GOT3 (cell line): ENCODE measurements at places on chromosomes 11 and 22.

GRCh38 chr22:17984114-17984513 lies 40.2 kb downstream of the MICAL3 start:
- no peak for DNase-seq

GRCh38 chr11:110373051-110373702 lies 56.6 kb upstream of the FDX1 start:
- DNase-seq: no peak

GRCh38 chr11:46674463-46675287 lies 25.7 kb downstream of the ARHGAP1 start:
- no peak for DNase-seq

DNA sequence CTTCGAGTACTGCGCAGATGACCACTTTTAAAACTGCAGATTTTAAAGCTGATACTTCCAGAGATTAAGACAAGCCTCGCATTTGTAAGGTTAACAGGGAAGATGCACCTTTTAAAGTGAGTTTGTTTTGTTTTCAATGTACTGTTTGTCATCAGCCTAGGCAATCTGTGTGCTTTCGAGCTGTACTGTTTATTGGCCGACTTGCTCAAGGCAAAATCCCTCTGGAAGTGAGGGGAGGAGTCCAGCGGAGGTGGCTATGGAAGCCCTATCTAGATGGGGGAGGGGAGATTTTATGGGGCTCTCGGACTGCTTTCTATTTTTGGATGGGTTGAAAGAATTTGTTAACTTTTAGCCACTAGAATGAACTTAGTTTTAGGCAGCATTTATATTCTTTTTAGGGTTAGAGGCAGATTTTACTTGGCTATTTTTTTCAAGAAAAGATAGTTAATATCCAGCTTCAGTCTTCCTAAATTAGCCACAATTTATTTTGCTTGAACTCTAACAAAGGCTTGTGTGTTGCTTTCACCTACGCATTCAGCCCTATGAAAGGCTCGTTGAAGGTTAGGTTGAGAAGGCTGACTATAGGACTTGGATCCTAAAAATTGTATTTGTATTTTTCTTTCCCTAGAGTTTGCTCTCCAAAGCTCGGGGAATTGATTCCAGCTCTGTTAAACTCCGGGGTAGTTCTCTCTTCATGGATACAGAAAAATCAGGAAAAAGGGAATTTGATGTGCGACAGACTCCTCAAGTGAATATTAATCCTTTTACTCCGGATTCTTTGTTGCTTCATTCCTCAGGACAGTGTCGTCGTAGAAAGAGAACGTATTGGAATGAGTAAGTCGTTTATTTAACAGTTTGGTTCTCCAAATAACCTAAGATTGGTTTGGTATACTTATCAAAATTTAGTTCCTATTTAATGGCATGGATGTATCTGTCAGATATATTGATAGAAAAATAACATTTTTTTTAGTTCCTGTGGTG lies 2.1 kb downstream of the WEE1 start:
- no peak for DNase-seq

DNA sequence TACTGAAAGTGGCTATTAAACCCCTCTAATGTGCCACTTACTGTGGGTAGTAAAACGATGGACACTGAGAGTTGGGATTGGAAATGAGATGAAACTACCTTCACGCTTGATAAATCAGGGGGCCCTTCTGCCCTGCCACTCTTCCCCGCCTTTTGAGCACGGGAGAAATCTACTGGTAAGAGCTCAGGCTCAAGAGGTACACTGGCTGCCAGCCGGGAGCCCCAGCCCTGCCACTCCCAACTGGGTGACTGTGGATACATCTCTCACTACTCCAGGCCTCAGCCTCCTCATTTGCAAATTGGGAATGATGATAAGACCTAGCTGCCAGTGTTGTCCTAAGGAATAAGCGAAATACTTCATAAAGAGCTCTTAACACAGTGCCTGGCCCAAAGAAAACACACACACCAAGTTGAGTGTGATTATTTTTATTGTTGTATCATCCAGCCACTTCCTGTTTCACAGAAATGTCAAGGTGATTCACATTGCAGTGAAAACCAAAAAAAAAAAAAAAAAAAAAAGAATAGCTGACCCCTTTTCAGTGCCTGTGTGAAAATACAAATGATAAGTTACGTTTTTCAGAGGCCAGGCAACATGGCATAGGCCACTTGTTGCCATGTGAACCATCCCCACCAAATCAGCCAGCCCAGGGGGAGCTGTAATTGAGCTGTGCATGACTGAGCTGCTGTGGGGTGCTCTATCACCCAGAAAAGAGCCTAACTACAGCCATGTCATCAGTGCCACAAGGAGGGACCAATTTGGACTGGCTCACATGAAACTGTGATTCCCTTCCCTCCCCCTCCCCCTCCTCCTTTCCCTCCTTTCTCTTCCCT lies 4.4 kb upstream of the ZNRD2 start:
- DNase-seq: no peak

DNA sequence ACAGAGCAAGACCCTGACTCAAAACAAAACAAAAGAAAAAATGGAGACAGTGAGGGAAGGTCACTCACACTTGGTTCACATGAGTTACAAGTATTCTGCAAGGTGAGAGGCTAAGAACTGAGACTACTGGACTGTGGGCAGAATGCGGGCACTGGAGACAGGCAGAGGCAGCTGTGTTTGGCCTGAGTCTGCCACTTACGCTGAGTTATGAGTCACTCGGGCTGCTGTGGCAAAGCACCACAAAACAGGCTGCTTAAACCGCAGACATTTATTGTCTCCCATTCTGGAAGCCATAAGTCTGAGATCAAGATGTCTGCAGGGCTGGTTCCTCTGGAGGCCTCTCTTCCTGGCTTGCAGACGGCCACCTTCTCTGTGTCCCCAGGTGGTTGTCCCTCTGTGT lies 122.8 kb downstream of the SHANK2 start:
- no peak for DNase-seq

DNA sequence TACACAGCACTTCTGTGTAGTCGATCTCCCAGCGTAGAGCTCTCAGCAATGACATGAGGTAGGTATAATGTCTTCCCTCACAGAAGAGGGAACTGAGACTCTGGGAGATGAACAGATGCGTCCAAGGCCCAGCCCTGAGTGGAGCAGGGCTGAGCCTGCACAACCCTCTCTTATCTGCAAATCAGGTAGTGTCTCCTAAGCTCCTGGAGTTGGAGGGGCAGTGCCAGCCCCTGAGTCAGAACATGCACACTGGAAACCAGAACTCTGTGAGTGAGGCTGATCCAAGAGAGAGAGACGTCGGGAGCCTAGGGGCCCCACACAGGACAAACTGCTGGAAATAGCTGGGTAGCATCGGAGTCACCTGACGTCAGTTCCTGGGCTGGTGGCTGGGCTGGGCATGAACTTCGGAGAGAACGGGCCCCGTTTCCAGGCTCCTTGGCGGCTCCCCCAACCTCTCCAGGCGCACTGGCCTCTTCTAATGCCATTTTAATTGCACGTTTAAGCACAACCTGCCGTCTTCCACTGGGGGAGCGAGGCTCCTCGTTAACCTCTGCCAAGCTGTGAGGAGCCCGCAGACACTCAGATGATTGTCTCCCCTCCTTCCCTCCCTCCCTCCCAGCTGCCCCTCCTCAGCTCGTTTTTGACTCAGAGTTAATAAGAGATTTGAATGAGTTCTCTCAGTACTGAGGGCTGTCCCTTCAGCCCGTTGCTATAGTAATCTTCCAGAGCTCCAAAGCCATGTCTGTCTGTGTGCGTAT lies 191.2 kb upstream of the TBCEL start:
- DNase-seq: no peak

- no peak for DNase-seq
These were observed 39.9 kb downstream of the CLPB start for GRCh38 chr11:72394416-72394815.
